ENCODE measurements at places on chromosomes 3 and 15.

GRCh38 chr3:151327571-151328198 is 1.7 kb downstream of the P2RY13 start:
- DNase-seq: no peak

GRCh38 chr15:66019826-66020398 is 150.6 kb downstream of the RAB11A start:
- DNase-seq: no peak

- DNase-seq: no peak
These were observed 812.6 kb downstream of the ZPLD1 start for GRCh38 chr3:103247459-103247858.

DNA sequence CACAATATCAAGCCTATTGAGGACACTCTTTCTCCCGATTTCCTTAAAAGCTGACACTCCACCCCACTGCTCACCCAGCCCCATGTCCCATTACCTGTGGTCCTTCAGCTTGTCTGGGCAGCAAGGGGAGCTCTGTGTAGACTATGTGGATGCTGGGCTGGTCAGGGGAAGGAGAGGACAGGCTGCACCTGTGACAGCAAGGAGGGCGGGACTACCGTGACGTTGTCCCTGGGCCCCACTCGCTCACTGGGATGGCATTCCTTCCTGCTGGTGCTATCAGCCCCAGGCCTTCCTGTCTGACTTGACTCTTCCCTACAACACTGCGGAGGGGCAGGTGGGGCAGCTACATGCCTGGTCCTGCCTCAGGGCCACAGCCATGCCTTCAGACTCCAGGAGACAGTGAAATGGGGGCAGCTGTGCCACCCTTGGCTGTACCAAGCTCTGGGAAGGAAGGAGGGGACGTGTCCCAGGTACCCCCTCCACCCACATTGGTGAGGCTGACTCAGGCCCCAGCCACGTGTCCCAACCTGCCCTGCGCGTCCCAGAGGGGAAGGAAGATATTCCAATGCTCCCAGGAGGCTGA is at the start of gene TMEM40:
Gene TMEM40 (minus strand): TSS at position 163 of the 583 bp plus-strand sequence. CDS start 9,427 bp downstream, outside the sequence.
- no peak for DNase-seq

- no peak for DNase-seq
These were observed 6.6 kb downstream of the CBLB start for GRCh38 chr3:105862217-105862616.

- no peak for DNase-seq
These were observed 151.0 kb downstream of the TCF12 start for GRCh38 chr15:57069423-57069822.

DNA sequence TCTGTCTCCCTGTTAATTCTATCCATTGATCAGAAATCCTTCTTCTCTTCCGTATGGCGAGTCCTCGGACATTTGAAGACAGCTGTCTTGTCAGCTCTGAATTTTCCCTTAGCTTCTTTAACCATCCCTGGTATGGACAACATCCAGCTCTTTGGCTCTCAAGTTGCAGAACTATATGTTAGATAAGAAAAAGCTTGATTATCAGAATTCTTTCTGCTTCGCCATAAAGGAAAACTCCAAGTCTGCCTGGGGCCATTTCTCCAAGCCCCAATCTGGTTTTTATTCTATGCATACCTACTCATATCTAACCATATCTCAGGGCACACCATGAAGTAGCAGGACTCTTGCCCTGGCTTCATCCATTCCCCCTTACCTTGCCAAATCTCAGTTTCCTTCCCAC is 215.7 kb upstream of the TMC3 start:
- no peak for DNase-seq

DNA sequence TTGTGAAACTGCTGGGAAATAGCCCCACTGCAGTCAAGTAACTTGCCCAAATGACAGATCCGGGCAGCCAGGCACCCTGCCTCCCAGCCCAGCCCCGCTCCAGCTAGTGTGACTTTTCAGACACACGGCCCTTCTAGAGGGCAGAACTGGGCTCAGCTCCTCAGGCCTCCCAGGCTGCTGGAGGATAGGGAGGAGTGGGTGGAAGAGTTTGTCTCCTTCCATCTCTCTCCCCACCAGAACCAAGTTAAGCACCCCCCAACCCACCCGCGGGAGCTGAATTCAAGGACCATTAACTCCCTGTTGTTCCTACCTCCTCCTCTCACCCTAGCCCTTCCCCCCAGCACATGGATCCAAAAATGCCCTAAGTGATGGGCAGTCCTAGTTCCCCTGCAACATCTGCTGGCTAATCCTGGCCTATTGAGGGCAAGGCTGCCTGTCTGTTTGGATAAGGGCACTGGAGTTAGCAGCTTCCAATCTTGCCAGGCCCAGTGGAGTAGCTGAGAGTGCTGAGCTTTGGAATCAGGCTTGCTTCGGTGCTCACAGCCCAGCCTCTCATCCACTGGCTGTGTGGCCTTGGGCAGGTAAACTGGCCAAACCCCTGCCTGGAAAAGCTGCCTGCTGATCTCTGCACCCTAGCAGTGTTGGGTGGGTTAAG is 3.1 kb downstream of the CCDC33 start:
- DNase-seq: no peak
